Gastroesophageal sphincter (tissue), 4 donors: ENCODE measurements at places on chromosomes 7 and 10. TPM values are rescaled to one million over a fixed set of nuclear protein-coding genes. Genes with fewer than 3 reads are reported as not detected.

EMX2 gene
- total RNA-seq: not detected

NXPH1 gene
- not detected for total RNA-seq

SNCG gene
- 12.8 TPM for total RNA-seq

GNG11 gene
- total RNA-seq: 14.2 TPM

GIMAP5 gene
- total RNA-seq: 40.6 TPM

NRP1 gene
- 57.7 TPM for total RNA-seq

HIBADH gene
- total RNA-seq: 70.9 TPM

PALD1 gene
- total RNA-seq: 13.6 TPM
